ENCODE measurements at places on chromosomes 1 and 21. TPM values are rescaled to one million over a fixed set of nuclear protein-coding genes. Genes with fewer than 3 reads are reported as not detected.

DNA sequence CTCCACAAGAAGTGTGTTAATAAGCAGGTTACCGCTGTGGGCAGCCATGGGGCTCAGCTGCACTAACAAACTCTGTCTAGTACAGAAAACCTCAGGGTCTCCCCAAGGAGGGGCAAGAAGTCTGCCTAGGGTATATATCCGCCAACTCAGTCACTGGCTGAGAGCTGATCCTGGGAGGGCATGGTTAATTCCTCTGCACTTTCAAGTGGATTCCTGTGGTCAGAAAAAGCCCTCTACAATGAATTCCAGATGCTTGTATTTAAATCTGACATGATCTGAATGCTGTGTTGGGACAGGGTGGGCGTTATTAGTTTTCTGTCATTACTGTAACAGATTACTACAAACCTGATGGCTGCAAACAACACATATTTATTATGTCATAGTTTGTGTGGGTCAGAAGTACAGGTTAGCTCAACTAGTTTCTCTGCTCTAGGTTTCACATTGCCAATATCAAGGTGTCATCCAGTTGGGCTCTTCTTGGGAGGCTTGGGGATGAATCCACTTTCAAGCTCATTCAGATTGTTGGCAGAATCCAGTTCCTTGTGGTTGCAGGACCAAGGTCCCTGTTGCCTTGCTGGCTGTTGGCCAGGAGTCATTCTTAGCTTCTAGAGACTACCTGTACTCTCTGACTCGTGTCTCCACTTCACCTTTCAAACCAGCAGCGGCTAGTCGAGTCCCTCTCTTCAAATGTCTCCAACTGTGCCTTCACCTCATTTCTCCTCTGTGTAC, 8.0 kb upstream of the SELE start:
- no peak for DNase-seq

GRCh38 chr1:172682812-172683211, 23.9 kb downstream of the FASLG start:
- no peak for DNase-seq

GRCh38 chr1:7616953-7617352, 154.1 kb upstream of the VAMP3 start:
- DNase-seq, result no peak

TCP10L gene
- 0.50 TPM for total RNA-seq

SLC35F3 gene
- not detected for total RNA-seq

USH2A gene
- total RNA-seq, result not detected

OMA1 gene
- 15.4 TPM for total RNA-seq

PTPRC gene
- 714 TPM for total RNA-seq

Measured in activated naive CD4-positive, alpha-beta T cell treated with anti-CD3 and anti-CD28 coated beads for 36 hours (primary cell).